ENCODE measurements at places on chromosomes 5 and 9.
A peak's percentile ranks its signal among the peaks of the same experiment; 100 is the strongest.

- DNase-seq: no peak
These were observed 79.3 kb downstream of the RXRA start for GRCh38 chr9:134405527-134405926.

DNA sequence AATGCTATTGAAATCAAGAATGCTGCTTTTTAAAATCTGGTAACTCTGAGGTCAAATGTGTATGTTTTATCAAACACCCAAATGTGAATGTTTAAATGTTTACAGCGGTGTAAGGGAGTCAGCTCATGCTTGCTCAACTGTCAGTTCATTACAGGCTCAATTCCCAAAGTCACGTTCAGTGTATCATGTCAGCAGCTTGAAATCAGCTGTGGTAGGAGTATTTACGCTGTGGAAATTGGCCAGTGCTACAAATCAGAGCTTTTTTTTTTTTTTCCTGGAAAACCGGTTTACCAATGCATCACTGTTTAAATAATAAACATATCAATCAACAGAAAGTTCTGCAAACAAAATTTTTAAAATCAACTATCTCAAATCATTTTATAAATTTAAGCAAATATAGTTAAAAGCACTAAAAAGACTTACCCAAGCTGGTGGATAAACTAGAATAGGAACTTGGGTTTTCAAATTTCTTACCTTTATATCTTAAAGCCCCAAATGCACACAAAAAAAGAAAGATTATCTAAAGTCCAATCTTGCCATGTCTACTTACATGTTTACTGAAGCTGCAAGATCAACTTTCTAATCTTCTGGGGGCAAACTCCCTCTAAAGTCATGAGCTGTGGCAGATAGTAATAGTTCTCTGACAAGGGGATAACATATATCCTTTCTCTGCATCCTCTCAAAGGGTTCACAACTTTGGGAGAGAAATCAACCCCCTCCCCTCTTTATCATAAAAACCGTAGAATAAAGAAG lies 57.6 kb upstream of the GRAMD2B start:
- no peak for DNase-seq

- DNase-seq: no peak
These were observed 77.8 kb downstream of the FGF1 start for GRCh38 chr5:142608081-142608480.

DNA sequence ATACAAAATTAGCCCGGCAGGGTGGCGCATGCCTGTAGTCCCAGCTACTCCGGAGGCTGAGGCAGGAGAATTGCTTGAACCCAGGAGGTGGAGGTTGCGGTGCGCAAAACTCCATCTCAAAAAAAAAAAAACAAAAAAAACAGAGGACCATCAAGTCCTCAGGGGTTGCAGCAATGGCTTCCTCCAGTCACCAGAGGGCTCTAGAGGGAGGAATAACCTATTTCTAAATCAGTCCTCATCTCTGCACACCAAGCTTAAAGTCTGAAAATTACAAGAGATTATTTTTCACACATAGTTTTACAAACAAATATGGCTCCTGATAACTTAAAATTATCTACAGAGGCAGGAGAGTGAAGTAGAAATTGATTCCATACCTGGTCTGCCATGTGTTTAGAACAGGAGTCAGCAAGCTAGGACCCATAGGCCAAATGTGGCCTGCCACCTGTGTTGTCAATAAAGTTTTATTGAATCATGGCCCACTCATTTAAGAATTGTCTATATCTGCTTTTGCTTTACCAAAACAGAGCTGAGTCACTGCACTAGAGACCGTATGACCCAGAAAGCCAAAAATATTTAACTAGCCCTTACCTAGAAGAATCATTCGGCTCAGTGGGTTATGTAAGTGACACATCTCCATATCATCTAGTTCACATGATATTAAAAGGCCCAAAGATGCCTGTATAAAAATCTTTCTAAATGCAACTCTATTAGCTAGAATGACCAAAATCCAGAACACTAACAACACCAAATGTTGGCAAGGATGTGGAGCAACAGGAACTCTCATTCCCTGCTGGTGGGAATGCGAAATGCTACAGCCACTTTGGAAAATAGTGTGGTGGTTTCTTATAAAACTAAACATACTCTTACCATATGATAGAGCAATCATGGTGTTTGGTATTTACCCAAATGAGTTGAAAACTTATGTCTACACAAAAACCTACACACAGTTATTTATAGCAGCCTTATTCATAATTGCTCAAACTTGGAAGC lies 207.7 kb downstream of the FRMD3 start:
- no peak for DNase-seq

- no peak for DNase-seq
These were observed 1373.7 kb upstream of the DMAC1 start for GRCh38 chr9:9173264-9173663.

DNA sequence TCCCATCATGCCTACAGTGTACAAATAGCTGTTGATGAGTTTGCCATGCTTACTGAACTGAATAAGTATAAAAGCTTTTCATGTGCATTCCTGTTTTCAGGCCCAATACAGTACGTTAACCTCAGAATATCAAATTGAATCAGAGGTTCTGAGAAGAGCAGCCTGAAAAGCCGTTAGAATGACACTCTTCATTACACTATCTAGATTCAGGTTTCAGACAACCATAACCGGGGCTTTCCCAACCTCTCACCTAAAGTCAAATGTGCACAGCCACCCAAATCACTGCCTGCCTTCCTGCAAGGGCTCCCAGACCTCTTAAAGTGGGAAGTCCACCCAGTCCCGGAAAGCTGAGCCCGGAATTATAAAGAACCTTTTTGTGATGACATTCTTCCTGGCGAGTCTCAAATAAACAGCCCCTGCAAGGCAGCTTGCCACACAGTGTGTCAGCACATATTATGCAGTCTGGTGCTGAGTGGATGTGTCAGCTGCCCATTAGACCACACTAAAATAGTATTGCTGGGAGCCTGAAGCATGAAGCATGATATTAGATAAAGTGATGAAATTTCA lies 245.8 kb downstream of the TLE4 start:
- peak; percentile 7 for DNase-seq

GRCh38 chr5:135625061-135625460 lies 46.3 kb upstream of the CXCL14 start:
- DNase-seq: no peak

DNA sequence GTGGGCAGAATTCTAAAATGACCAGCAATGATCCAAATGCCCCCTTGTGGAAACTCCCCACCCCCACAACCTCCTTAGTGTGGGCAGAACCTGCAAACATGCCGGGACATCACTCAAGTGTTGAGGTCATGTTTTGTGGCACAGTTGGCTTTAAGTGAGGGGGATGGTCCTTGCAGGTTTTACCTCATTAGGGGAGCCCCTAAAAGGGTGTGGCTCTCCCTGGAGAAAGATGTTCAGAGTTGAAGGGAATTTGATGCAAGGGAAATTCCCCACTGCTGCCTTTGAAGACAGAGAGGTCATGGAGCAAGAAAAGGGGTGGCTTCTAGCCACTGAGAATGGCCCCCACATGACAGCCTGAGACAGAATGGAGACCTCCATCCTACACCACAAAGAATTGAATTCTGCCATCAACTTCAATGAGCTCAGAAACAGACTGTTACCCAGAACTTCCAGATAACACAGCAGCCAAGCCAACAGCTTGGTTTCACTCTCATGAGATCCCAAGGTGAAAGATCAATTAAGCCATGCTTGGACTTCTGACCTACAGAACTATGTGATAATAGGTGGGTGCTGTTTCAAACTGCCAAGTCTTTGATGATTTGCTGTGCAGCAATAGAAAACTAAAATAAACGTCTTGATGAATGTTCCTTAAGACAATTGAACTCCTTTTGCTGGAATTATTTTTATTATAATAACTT lies 103.4 kb downstream of the MED10 start:
- no peak for DNase-seq

- no peak for DNase-seq
These were observed 46.0 kb downstream of the VAV2 start for GRCh38 chr9:133945977-133946753.

GRCh38 chr9:71518045-71518827 lies 250.1 kb downstream of the CEMIP2 start:
- no peak for DNase-seq

GRCh38 chr9:128091571-128091970 lies 23.5 kb downstream of the SLC25A25 start:
- no peak for DNase-seq

- no peak for DNase-seq
These were observed 271.5 kb downstream of the ARRDC3 start for GRCh38 chr5:91111473-91112238.

DNA sequence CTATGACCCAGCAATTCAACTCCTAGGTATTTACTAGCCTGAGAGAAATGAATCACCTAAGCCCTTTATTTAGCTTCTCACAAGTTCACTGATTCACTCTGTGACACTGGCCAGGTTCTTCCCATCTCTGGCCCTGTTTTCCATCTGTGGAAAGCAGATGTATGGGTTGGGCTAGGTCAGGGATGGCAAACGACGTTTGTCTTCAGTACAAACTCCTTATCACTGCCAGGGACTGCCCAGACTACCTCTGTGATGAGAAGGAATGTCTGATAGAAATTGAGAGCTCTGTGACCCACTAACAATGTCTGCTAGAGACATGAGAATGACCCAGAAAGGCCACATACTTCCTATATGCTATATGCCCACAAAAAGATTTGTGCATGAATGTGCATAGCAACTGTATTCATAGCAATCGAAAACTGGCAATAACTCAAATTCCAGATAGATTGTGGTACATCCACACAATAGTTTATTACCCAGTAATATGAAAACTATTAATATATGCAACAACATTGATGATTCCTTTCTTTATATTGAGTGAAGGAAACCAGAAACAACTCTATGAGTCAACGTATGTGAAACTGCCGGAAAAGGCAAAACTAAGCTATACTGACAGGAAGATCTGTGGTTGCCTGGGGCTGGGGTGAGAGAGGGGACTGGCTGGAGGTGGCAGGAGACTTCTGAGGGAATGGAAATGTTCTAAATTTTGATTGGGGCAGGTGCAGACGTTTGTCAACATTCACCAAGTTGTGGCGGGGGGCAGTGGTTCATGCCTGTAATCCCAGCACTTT lies 32.0 kb upstream of the ADAM19 start:
- DNase-seq: peak; percentile 76

- DNase-seq: peak; percentile 71
These were observed 142.0 kb upstream of the RGMB start for GRCh38 chr5:98631311-98632054.

- peak; percentile 29 for DNase-seq
These were observed 47.0 kb downstream of the CCDC125 start for GRCh38 chr5:69285448-69286116.

DNA sequence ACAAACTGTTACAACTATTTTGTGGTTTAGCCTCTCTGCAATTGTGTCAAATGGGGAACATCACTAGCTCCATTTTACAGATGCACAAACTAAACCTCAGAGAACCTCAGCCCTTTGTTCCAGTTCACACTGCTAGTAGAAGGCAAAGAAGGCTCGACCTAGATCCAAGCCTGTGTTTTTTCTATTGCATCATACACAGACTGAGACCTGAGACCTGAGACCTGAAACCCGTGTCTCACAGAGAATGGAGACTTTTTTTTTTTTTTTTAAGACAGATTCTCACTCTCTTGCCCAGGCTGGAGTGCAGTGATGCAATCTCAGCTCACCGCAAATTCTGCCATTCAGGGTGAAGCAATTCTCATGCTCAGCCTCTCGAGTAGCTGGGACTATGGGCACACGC lies 120.8 kb downstream of the GALNT10 start:
- DNase-seq: no peak

GRCh38 chr5:177992466-177992865 lies 3.6 kb downstream of the PROP1 start:
- DNase-seq: no peak

GRCh38 chr9:89387197-89387849 lies 69.0 kb downstream of the SECISBP2 start:
- no peak for DNase-seq

GRCh38 chr5:175588709-175589429 lies 69.0 kb upstream of the HRH2 start:
- DNase-seq: no peak

DNA sequence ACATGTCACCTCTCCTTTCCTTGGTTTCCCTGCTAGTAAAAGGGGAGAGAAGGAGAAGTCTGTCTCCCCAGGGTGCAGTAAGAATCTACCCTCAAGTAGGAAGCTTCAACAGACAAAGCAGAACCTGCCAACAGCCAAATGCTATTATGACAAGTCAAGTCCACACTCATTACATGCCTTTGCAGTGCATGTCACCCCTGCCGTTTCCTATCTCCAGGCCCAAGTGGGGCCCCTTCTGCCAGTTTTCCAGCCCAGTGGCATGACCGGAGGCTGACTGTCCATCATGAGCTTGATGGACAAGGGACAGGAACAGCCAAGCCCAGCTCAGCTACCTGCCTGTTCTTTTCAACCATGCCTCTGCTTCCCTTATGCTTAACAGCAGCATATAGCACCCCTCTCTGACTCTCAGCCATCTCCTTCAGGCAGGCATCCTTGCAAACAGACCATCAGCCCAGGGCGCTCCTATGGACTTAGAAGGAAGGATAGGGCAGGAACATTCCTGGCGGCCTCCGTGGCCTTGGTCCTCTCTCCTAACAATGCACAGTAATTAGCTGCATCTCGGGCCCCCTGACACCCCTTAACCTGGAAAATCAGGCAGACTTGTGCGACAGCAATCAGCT lies 107.2 kb upstream of the RAD23B start:
- no peak for DNase-seq

GRCh38 chr5:172165465-172165864 lies 22.6 kb downstream of the STK10 start:
- no peak for DNase-seq

- no peak for DNase-seq
These were observed 157.7 kb upstream of the POU5F2 start for GRCh38 chr5:93899026-93899600.

DNA sequence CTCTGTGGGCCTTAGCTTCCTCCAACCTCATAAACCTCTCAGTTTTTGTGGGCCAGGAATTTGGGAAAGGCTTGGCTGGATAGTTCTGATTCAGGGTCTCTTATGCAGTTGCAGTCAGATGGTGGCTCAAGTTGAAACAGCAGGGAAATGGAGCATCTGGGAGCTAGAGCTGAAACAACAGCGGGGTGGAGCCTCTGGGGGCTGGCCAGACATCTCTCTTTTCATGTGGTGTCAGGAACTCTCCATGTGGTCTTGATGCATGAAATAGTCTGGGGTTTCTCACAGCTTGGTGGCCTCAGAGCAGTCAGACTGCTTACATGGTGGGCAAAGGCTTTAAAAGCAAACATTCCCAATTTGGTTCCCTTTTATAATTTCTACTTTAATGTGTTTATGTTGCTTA lies 13.5 kb downstream of the ZNF346 start:
- DNase-seq: peak; percentile 40

DNA sequence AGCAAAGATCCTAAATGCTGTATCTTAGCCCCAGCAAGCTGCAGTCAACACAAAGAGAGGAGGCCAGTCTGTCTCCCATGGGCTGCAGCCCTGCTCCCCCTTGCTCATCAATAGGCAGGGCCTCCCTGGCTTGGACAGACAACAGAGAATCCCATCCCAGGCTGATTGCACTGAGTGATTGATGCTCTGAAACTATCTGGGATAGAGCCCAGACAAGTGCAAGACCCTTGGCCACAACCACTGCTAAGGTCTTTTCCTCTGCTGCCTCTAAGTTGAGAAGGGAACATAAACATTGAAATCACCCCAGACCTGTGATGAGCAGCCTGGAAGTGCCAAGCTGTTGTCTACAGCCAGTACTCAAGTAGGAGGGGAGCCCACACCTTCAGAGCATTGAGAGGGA lies 661.0 kb upstream of the CDH18 start:
- no peak for DNase-seq

- DNase-seq: peak; percentile 82
These were observed 70.9 kb downstream of the SETX start for GRCh38 chr9:132283863-132284262.
